ENCODE measurements at places on chromosomes 7 and 10.

GRCh38 chr7:29565982-29566746, 2.5 kb downstream of the PRR15 start:
- DNase-seq: peak; percentile 38

- no peak for DNase-seq
Observed at GRCh38 chr7:50591480-50592438, 26.6 kb upstream of the DDC start.

- peak; percentile 58 for DNase-seq
Observed at GRCh38 chr7:131354390-131354789, 26.7 kb downstream of the MKLN1 start.

GRCh38 chr10:15344876-15345285, 26.2 kb downstream of the FAM171A1 start:
- peak; percentile 87 for DNase-seq

- peak; percentile 74 for DNase-seq
Observed at GRCh38 chr10:100529475-100530298, at the start of gene NDUFB8. Gene NDUFB8, minus strand, starts transcription at chr10:100529871. Its CDS starts 20 bp downstream, at chr10:100529851.

DNA sequence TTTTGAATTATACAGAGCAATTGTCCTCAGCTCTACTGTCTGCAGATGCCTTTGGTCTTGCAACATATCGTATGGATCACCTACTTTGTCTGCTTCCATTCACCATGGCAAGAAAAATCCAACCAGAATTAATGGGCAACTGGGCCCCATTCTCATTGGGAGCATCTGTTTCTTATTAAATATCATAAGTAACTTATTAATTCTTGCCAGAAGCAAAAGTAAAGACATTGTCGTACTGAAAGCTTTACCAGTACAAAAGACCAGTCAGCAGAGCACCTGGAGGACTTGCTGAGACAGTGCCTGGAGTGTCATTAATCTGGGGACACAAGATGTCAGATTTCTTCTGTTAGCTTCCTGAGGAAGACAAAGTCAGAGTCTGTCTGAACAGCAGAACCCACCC, 404.5 kb downstream of the INHBA start:
- DNase-seq: no peak

DNA sequence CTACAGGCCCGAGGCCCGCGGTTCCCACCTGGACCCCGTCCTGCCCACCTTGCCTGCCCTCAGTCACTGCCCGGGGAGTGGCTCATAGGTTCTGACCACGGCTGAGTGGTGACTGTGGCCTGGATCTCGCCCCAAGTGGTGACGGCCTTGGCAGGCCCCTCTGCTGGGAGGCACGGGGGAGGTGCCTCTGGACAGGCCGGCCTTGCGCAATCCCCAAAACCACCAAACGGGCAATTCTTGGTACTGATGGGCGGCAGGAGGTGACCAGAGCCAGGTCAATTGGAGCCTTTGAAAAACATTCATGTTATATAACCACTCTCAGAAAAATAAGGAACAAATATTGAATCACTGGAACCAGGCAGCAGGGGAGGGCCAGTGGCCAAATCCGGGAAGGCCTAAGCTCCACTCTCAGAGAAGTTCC, 83.4 kb downstream of the PRKAG2 start:
- no peak for DNase-seq

- DNase-seq: no peak
Observed at GRCh38 chr7:110718503-110719205, 372.3 kb upstream of the LRRN3 start.

DNA sequence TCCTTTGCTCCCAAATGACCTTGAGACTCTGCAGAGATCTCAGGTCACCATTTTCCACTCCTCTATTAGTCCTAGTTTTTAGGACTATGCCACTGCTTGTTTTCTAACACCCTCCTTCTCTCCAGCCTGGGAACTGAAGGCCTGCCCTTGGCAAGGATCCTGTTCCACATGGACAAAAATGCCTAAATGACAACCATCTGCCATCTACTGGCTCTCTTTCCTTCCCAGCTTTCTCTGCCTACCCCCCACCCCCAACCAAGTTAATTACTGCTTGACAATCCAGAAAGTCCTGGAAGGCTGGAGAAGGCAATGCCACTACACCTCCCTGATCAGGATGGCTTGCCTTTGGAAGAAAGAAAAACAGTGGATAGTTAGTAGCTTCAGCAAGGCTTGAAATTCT, 44.8 kb upstream of the SP8 start:
- DNase-seq: no peak

DNA sequence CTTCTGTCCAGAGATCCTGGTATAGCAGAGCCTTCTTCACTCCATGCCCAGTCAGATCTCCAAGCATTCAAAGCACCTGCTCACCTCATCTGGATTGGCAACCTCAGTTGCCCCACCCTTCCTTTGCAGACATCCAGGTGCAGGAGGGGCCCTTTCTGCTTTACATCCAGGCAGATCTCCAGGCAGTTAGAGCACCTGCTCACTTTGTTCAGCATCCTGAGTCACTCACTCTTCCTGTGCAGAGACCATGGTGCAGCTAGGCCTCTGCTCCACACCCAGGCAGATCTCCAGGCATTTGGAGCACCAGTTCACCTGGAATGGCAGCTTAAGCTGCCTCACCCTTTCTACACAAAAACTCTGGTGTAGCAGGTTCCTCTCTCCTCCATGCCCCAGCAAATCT, 153.1 kb downstream of the CDK14 start:
- DNase-seq: no peak

- peak; percentile 83 for DNase-seq
Observed at GRCh38 chr7:20301311-20301939, 29.3 kb upstream of the ITGB8 start.

DNA sequence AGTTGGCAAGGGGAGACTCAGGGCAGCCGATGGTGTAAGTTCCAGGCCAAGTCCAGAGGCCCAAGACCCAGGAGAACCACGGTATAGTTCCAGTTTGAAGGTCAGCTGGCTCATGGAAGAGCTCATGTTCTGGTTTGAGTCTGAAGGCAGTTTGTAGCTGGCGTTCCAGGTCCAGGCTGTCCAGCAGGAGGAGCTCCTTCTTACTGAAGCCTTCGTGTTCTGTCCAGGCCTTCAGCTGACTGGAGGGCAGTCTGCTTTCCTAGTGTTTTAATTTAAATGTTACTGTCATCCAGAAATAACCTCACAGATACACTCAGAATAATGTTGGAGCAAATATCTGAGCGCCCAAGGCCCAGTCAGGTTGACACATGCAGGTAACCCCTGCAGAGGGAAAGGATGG, 4.2 kb downstream of the SUN1 start:
- peak; percentile 75 for DNase-seq

DNA sequence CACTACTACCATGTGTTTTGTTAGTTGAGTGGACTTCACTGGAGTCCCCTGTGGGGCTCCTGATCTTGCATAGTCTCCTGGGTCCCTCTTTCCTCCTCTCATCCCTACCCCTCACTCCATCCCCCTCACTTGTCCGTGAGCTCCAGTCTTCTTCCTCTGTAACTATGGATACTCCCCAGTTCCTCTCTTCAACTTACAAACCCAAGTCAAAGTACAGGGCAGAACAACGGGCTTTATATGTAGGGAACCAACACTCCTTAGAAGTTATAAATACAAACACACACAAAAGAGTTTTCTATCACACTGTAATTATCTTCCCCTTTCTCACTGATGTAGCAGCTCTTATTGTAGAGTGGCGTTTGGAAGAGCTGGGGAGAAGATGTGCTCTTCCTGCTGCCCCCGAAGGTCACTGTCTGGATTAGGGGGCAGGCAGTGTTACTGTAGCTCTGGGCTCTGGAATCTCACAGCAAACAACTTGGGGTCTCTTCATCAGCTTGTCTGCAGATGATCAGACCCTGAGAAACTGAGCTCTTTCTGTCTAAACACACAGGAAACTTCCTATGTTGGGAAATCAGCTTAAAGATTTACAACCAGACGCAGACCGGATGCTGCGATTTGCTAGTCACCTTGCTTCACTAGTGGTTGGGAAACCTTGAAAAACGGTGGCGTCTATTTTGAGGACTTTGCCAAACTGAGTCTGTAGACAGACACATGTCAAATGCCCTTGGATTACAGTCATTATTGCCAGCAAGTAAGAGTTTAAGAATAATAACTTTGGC, 13.6 kb downstream of the SNX10 start:
- DNase-seq: peak; percentile 10

- DNase-seq: no peak
Observed at GRCh38 chr7:67589183-67589582, 592.5 kb downstream of the TYW1 start.

GRCh38 chr7:151157645-151158329, 9.7 kb downstream of the GBX1 start:
- DNase-seq: peak; percentile 30

GRCh38 chr7:40773656-40774055, 638.9 kb downstream of the SUGCT start:
- DNase-seq: no peak

GRCh38 chr10:84198206-84198915, 4.0 kb downstream of the CDHR1 start:
- DNase-seq: no peak
